Spinal cord (tissue), 10 donors: ENCODE measurements at places on chromosomes 2 and 18. TPM values are rescaled to one million over a fixed set of nuclear protein-coding genes. Genes with fewer than 3 reads are reported as not detected.
A peak's percentile ranks its signal among the peaks of the same experiment; 100 is the strongest.

GRCh38 chr2:113232740-113233139, 46.0 kb downstream of the PAX8 start:
- no peak for DNase-seq
- H3K36me3 ChIP-seq = peaks cover 12% of the 10 kb centered on the region
- H3K4me1 ChIP-seq = peaks cover 22% of the 10 kb centered on the region
- H3K27me3 ChIP-seq = no peaks in the 10 kb centered on the region
- H3K27ac ChIP-seq = no peak overlapping the region

The NR4A2 gene
- 6.4 TPM for total RNA-seq

GRCh38 chr2:68134554-68134953, 23.1 kb upstream of the PNO1 start:
- H3K4me3 ChIP-seq = no peak overlapping the region
- H3K36me3 ChIP-seq = peaks cover 18% of the 10 kb centered on the region
- H3K27ac ChIP-seq = no peak overlapping the region
- DNase-seq = no peak
- no peaks in the 10 kb centered on the region for H3K4me1 ChIP-seq

DNA sequence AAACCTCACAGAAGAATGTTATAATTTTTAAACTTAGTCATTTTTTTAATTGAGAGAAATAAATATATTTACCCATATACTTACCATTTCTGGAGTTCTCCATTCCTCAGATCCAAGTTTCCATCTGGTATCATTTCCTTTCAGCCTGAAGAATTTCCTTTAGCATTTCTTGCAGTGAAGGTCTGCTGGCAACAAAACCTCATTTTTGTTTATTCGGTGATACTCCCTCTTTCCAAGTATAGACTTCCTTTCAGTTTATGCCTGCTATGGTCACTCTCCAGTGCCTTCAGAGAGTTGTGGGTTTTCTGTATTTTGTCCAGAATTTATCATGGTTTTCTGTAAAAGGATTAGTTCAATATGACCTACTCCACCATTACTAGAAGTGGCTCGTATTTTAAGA, 17.0 kb downstream of the WDPCP start:
- H3K4me3 ChIP-seq = no peak overlapping the region
- DNase-seq = no peak
- no peaks in the 10 kb centered on the region for H3K4me1 ChIP-seq
- H3K27me3 ChIP-seq = no peaks in the 10 kb centered on the region
- no peaks in the 10 kb centered on the region for H3K36me3 ChIP-seq
- no peak overlapping the region for H3K27ac ChIP-seq

GRCh38 chr2:11237122-11237521, 81.9 kb downstream of the SLC66A3 start:
- peaks cover under 1% of the 10 kb centered on the region for H3K36me3 ChIP-seq
- H3K27me3 ChIP-seq = no peaks in the 10 kb centered on the region
- no peaks in the 10 kb centered on the region for H3K4me1 ChIP-seq
- no peak overlapping the region for H3K4me3 ChIP-seq

GRCh38 chr2:120094795-120095194, 81.9 kb downstream of the EPB41L5 start:
- no peak overlapping the region for H3K27ac ChIP-seq
- no peaks in the 10 kb centered on the region for H3K4me1 ChIP-seq
- no peak overlapping the region for H3K4me3 ChIP-seq

The ARMC9 gene
- 27.6 TPM for total RNA-seq

DNA sequence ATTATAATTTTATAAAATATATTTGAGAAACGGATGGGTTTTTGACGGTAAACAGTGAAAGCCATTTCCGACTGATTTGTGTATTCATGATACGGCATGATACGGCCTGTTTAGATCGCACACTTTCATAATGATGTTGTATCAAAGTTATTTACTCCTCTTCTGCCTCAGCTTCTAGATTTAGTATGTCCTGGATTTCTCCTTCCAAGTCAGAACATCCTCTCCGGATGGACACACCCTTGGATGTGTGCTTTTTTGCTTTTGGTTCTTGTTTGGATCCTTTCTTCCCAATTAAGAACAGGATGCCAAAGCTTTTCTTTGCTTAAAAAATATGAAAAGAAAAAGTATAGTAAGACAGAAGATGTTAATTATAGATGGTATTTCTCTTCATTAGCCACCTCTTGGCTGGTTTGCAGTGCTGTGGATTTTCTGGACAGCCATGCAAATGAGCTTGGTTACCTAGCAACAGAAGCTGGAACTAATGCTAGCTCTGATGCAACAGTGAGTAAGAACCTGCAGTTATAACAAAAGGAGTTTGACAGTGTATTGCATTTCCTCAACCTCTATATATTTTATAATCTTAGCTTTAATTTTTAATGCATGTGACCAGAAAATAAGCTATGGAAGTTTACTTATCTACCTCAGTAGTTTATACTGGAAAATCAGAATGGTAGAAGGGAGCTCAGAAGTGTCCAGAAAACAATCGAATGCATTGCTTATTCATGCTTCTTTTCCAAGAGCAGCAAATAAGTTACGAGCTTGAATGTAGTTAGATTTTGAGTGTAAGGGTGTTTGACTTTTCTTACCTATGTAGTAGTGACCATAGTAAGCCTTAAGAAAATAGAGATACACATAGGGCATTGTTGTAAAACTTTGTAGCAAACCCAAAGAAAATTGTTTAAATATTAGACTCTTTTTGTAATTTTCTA, 27.9 kb downstream of the RMND5A start:
- no peak overlapping the region for H3K4me3 ChIP-seq
- H3K27me3 ChIP-seq = no peaks in the 10 kb centered on the region
- no peaks in the 10 kb centered on the region for H3K4me1 ChIP-seq
- peak; percentile 54 for DNase-seq
- H3K27ac ChIP-seq = peak overlapping the region; percentile 18
- no peaks in the 10 kb centered on the region for H3K36me3 ChIP-seq

GRCh38 chr2:85595301-85596025, at the start of gene RNF181:
TSS of gene RNF181 (plus strand) at chr2:85595745. CDS start at chr2:85595764, 19 bp downstream.
- H3K4me3 ChIP-seq = peak within 1 kb of the TSS; percentile 88
- peaks cover 32% of the 10 kb centered on the region for H3K4me1 ChIP-seq
- peak; percentile 99 for DNase-seq
- H3K36me3 ChIP-seq = peaks cover 32% of the 10 kb centered on the region
